ENCODE measurements at places on chromosomes 4 and X.

DNA sequence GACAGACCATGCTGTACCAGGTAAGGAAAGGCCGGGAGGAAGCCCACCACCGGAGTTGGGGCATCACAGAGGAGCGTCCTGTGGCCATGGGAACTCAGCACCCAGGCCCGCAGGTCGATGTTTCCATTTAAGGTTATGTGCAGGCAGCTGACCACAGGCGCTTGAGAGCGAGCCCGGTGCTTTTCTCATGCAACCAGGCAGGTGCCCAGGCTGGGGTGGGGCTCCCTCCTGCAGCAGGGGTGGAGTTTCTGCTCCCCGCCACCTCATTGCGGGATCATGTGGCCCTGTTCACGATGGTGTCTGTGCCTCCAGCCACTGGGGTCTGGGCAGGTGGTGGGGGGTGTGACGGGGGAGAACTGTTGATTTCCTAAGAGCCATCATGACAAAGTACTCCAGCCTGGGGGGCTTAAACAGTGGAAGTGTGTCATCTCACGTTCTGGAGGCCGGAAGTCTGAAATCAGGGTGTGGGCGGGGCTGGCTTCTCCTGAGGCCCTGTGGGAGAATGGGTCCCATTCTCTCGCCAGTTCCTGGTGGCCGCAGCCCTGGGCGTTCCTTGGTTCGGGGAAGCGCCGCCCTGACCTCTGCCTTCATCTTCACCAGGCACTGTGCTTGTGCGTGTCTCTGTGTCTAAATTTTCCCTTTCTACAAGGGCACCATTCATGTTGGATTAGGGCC, 60.9 kb downstream of the CPZ start:
- DNase-seq = no peak

GRCh38 chr4:19301527-19301926, 950.2 kb upstream of the SLIT2 start:
- DNase-seq = no peak

GRCh38 chr4:168437192-168437943, 42.9 kb downstream of the DDX60L start:
- no peak for DNase-seq

GRCh38 chrX:1427756-1428155, 25.0 kb downstream of the ASMTL start:
- no peak for DNase-seq

- DNase-seq = no peak
Measured at GRCh38 chr4:20532871-20533870, 167.1 kb upstream of the PACRGL start.

GRCh38 chr4:67725981-67726380, 25.0 kb upstream of the UBA6 start:
- no peak for DNase-seq

DNA sequence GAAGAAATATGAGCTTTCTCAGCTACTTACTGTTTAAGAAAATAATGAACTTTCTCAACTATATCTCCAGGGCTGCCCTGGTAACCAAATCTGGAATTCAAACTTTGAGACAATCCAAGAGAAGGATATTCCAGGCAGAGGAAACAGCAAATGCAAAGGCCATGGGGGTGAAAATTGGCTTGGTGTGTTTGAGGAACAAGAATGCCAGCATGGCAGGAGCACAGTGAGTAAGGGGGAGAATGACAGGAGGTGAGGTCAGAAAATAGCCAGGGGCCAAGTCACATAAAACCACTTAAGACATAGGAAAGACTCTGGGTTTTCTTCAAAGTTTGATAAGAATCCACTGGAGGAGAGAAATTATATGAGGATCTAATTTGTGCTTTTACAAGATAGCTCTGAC, 27.2 kb upstream of the BTC start:
- no peak for DNase-seq

DNA sequence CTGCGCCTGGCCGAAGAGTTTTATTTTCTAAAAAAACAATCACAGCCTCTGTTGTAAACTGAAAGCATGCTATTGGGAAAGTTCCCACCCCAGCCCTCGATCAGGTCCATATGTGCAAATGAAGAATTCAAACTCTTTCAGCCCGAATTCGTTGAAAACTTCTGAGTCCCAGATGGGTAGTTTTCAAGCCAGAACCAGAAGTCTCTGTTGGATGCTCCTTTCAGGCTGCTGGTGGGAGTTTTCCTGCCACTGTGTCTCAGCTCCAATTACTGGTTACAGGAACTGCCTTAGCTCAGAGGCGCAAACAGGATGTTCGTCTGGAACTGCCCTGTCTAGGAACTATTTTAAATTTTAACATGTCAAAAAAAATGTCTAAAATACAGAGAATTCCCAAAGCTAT, 9.3 kb upstream of the ALG13 start:
- no peak for DNase-seq

GRCh38 chr4:87046121-87046551, 111.3 kb downstream of the AFF1 start:
- DNase-seq = no peak

- no peak for DNase-seq
Measured at GRCh38 chr4:151202851-151203455, 74.0 kb upstream of the PRSS48 start.

DNA sequence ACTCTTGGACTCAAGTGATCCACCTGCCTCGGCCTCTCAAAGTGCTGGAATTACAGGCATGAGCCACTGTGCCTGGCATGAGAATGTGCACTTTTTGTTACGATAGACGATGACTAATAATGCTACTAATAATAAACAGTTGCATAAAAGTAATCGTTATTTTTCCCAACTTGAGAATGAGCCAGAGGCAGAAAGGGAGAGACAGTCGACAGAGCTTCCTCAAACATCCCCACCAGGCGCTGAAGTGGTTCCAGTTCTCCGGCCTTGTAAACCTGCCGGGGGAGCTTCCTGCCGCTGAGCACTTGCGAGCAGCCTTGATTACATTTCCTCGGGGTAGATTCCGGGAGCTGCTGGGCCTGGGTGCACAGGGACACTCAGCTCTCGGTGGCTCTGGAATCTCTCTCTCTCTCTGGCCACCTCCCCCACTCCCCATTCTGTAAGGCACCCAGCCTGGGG, 8.9 kb upstream of the HTRA3 start:
- no peak for DNase-seq

DNA sequence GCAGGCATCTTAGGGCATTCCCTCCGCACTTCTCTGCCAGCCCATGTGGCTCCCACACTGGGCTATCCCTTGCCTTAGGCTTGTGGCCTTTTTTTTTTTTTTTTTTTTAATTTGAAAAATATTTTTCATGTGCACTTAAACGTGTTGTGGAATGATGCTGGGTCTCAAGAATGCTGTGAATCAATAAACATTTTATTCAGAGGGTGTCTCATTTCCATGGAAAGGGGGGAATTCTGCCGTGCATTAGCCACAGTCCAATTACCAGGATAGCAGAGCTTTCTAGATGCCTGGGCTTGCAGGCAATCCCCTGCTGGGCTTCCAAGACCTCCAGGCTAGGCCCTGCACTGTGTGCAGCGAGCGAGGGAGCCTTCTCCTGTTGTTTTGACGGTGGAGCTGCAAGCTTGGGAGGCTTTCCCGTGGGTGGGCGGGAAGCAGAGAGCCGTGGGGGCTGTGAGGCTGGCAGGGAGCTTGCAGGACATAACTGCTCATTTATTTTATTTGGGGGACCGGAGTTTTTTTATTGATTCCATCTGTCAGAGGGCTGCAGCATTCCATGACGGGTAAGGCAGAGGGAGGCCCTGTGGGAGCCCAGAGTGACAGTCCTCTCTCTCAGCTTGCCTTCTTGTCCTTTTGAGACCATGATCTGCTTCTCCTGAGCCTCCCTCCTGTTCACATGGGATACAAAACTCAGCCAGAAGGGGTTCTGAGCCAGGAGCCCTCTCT, 2.6 kb upstream of the CPZ start:
- peak; percentile 22 for DNase-seq

DNA sequence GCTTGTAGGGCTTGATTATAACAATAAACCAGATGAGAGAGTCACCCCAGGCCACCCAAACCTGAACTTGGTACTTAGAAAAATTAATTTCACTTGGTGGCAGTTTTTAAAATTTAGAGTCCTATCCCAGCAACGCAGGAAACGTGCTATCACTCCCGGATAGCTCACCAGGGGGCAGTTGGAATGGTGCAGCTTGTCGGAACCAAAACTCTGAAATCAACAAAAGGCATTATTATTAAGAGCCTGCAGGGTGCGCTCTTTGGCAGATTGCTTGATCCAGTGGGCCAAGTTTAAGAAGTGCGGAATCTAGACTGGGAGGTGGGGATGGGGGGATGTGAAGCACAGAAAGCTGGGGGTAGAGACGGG, 2.4 kb downstream of the FRAS1 start:
- DNase-seq = peak; percentile 53

DNA sequence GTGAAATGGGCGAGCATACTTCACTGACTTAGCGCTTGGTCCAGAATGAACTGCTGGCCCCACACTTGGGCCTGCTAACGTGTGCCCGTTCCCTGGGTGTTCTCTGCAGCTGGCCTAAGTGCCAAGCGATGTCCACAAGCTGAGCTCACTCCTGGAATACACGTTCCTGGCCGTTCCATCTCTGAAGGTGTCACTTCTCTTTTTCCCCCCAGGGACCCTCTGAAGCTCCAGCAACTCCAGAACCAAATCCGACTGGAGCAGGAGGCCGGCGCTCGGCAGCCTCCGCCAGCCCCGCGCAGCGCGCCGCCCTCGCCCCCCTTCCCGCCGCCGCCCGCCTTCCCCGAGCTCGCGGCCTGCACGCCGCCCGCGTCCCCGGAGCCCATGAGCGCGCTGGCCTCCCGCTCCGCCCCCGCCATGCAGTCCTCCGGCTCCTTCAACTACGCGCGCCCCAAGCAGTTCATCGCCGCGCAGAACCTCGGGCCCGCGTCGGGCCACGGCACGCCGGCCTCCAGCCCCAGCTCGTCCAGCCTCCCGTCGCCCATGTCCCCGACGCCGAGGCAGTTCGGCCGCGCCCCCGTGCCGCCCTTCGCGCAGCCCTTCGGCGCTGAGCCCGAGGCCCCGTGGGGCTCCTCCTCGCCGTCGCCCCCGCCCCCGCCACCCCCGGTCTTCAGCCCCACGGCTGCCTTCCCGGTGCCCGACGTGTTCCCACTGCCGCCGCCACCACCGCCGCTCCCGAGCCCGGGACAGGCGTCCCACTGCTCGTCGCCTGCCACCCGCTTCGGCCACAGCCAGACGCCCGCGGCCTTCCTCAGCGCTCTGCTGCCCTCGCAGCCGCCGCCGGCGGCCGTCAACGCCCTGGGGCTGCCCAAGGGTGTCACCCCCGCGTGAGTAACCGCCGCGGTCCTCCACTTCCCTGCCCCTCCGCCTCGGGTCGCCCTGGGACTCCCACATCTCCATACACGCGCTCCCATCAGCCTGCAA, 132.3 kb downstream of the CBR4 start:
- DNase-seq = peak; percentile 67

- DNase-seq = no peak
Measured at GRCh38 chrX:53421772-53422085, 725 bp downstream of the SMC1A start.

DNA sequence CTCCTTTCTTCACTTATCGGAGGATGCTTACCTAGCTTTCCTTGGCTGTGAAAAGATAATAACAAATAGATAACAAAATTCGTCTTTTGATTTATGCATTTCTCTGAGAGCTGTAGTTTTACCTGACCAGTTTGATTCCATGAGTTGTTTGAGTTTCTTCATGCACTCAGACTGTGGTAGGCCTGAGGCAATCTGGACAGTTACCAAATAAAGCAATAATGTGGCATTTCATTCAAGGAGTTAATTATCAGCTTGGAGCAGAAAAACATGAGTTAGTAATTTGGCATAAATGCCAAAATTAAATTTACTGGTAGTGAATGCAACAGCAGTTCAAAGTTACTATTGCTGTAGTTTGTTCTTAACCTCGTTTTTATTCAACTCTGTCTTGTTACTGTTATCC, 53.5 kb downstream of the FABP2 start:
- no peak for DNase-seq

GRCh38 chr4:102500696-102501446, at the start of gene NFKB1:
NFKB1 (plus strand) TSS chr4:102501359; CDS start chr4:102525519, 24,160 bp downstream.
- DNase-seq = peak; percentile 49

GRCh38 chr4:178010596-178010995, 568.4 kb upstream of the AGA start:
- DNase-seq = no peak

DNA sequence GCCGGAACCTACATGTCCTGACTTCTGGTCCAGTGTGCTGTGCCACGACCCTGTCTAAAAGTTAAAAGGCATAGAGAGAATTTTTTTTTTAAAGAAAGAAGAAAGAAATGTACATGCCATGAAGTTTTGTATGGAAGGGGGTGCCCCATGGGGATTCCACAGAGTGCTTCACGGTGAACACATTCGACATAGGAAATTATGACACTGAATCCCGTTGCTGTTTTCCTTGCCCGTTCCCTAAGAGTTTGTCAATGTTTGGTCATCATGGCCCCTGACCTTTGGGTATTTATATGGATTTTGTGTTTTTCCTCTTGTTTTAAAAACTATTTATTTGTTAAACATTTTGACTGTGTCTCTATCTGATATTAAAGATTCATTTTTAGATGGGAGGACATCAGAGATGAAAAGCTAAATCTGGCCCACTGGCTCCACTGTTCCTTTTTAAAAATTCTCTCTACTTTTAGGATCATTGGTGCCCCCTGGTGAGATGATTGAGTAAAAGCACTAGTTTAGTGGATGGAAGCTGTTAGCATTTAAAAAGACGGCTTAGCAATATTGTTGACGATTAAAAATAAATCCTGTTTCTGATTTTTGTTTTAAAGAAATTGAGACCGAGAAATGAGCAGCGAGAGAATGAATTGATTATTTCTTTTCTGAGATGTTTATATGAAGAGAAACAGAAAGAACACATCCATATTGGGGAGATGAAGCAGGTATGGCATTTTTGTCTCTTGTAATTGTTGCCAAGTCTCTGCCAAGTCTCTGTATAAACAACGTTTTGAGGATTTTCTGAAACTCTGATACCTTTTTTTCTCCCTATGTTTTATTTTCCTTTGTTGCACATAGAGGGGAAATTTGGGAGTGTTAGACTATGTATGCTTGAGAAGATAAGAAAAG, 75.0 kb downstream of the PTTG2 start:
- DNase-seq = no peak

- DNase-seq = no peak
Measured at GRCh38 chr4:30879855-30880598, 159.9 kb downstream of the PCDH7 start.
